MM.1S (cell line): ENCODE measurements at places on chromosomes 3 and 15.

DNA sequence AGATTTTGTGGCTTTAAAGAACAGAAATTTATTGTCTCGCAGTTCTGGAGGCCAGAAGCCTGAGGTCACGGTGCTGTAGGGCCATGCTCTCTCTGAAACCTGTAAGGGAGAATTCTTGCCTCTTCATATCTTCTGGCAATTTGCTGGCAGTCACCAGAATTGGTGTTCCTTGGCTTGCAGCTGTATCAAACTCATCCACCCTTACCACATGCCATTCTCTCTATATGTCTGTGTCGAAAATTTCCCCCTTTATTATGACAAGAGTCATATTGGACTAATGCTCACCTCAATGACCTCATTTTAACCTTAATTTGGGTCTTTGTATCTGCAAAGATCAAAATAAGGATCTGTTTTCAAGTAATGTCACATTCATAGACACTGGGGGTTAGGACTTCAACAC, 266.7 kb downstream of the IL20RB start:
- no peak for DNase-seq

DNA sequence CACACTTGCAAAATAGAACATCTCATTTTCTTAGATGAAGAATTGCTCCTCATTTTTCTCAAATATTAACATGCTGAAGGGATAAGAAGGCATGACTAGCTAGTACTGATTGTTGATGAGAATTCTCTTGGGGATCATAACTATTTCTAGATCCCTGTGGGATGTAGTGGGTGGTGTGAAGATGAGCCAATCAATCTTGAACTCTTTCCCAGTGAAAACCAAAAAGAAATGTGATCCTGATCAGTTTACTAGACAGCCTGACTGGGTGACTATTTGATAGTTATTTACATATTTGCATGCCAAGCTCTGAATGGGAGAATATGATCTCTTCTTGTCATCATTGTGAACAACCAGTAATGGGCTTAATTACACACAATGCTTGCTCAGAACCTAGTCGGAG, 63.7 kb downstream of the ZIC1 start:
- DNase-seq, result no peak

GRCh38 chr3:72343078-72343477, 505.2 kb downstream of the SHQ1 start:
- no peak for DNase-seq

DNA sequence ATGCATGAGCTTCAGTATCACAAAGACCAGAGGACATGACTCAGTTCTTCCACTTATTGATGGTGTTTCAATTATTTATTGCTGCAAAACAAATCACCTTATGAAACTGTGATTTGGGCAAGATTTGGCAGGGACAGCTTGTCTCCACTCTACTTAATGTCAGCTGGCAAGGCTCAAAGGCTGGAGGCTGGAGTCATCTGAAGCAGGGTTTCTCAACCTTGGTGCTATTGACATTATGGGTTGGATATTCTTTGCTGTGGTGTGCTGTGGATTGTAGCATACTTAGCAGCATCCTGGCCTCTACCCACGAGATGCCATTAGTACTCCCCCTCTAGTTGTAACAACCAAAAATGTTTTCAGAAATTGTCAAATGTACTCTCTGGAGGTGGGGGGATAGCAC, 138.8 kb upstream of the PEX5L start:
- DNase-seq, result no peak

GRCh38 chr15:57510647-57511046, 81.1 kb upstream of the MYZAP start:
- DNase-seq, result no peak

DNA sequence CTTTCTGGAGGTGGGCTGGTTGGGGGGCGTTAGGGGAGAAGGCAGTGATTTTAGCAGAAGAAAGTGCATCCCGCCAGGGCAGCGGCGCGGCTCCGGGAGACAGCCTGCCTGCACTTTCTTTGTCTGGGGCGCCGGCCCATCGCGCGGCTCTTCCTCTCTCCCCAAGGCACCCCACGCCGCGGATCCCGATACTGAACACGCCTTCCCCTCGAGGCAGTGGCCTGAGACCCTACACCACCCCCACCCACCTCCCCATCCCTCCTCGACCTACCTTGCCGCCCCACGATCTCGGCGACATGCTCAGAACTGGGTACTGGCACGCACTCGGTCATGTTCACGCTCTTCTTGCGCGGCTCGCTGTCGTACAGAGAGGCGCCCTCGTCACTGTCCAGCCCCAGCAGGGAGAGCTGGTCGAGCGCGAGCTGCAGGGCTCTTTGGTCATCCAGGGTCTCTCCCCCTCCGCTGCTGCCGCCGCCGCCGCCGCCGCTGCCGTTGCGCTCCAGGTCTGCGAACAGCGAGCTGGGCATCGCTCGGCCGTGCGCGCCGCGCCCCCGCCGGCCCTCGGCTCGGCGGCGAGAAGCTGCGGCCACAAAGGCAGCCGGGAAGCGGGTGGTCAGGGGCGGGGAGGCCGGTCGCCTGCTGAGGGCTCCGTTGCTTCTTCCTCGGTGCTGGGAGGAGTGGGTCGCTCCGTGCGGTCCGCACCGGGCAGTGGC, 483 bp downstream of the MEX3B start:
- DNase-seq, result peak; percentile 38

DNA sequence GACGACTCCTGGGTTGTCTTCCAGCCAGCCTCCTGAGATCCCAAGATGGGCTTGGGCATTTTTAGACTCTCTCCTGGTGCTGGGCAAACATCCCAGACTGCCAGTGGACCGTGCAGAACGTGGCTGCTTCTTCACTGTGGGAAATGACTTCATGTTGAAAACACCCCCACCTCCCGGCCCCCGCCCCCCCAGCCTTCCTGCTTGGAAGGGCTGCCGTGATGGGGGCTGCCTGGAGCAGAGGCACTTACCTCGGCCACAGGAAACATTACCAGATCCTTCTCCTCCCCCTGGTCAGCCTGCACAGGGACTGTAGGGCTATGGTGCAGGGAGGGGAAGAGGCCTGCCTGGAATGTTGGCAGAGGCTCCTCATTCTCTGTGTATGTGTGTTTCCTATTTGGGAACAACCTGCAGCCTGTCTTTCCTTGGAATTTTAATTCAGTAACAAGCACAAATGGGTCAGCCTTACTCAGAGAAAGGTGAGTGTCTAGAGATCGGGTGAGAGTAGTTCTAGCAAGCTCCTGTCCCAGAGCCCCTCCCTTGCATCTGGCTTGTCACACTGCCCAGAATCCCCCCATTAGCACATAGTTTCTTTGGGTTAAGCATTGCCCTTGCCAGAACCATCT, 90.8 kb downstream of the ANP32A start:
- no peak for DNase-seq

GRCh38 chr15:66613743-66614142, 47.9 kb upstream of the LCTL start:
- DNase-seq, result no peak

DNA sequence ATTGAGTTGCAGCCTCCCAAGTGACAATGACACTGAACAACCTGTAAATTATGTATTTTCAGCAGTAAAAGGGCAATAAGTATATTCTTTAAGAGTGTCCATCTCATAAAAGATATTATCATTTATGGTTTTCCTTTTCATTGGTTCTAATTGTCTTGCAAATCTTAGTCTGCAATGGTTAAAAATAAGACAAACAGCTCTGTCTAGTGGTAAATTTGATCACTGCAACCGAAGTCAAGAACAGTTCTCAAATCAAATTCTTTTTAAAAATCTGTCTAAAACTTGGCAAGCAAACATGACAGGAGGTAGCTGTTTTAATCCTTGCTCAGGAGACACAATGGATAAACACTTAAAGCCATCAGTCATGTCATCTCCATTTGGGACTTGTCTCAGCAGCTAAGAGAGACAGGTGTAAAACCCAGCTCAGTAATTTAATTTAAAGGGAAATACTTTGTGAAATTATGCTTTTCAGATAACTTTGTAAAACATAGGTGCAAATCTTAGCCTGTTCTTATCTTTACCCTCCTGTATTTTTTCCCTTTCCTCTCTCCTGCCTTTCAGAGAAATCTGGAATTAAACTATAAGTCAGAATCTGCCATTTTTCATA, 150.3 kb upstream of the ARHGEF26 start:
- peak; percentile 46 for DNase-seq

DNA sequence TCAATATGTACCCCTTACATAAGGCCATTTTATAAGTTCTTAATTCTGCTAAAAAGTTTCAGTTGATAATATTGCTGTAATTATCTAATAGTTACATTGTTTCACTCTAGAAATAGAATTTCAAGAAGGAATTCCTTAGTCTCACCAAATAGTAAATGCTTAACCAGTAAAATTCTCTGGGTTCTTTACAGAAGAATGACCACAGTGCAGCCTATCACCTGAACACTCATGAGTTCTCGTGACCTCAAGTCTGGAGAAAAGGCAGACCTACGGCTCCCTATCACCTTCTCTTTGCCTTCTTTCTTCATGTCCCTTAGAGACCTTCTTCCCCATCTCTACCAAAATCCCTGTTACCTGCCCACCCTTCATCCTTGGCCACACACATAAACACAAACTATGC, 30.9 kb downstream of the CCDC191 start:
- DNase-seq, result no peak
